Stimulated activated CD8-positive, alpha-beta memory T cell treated with anti-CD3 and anti-CD28 coated beads, Interleukin-2, amount 100 ng/mL, for 1 hour (primary cell): ENCODE measurements at places on chromosomes 11 and 22.

GRCh38 chr11:61002598-61002997 lies 31.1 kb downstream of the CD6 start:
- DNase-seq: no peak

DNA sequence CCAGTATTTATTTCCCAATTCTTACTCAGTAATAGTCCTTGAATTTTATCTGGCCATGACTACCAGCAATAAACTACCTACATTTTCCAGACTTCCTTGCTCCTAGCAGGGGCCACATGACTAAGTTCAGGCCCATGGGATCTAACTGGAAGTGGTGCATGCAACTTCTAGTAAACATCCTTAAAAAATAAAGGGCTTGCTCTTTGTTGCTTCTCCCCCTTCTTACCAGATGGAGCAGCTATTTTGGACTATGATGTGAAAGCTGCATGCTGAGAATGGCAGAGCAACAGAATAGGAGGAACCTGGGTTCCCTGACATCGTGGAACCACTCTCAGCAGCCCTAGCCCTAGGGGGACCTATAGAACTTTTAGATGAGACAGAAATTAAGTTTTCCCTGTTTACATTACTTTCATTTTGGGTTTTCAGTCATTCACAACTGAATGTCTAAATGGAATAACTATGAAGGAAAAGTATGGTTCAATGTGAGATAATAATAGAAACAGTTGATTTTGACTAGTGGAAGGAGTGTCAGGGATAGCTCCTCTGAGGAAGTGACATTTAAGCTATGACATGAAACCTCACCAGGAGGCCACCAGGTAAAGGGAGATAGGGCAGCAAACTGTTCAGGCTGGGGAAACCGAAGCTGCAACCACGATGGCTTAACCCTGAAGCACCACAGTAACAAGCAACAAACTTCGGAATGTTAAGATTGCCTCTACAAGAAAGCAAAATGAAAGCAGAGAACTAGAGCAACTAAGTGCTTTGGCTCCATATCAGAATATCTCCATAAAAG lies 48.9 kb downstream of the PHF21A start:
- DNase-seq: no peak

DNA sequence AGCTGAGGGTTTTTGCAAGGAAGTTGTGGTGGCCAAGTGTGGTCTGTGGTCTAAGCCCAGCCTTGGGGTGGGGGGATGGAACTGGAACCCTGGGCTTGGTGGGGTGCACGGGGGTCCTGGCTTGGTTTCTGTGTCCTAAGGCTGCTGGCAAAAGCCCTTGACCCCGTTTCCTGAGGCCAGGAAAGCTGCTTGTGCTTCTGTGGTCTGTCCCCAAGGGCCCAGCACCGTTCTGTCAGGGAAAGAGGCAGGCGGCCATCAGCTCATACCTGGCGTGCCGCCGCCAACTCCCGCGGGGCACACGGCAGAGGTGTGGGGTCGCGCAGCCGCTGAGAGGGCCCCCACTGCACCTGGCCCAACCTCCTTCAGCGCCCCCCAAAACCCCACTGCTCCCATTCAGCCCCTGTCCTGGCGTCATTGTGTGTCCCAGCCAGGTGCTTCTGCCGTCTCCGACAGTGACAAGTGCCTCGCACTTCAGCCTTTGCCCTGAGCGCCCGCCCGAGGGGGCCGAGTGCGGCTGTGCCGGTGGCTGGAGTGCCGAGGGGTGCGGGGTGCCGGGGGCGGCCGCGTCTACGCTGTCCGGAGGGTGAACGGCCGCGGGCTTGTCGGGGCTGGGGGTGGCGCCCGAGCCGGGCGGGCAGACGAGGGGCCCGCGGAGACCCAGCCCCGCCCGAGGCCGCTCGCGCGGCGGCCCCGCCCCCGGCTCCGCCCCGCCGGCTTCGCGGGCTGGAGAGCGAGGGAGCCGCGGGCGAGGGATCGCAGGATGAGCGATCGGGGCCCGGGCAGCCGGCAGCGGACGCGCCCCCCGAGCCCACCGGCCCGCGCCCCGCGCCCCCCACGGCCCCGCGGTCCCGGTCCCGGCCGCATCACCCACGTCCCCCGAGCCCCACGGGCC lies at the start of gene CNIH2:
Gene CNIH2, plus strand, starts transcription at position 705 of the 892 bp plus-strand sequence. CDS start 282 bp downstream, outside the sequence.
- DNase-seq: peak; percentile 17

- no peak for DNase-seq
These were observed 122.5 kb downstream of the GALNT18 start for GRCh38 chr11:11499300-11499699.

GRCh38 chr11:111526501-111526900 lies 11.9 kb downstream of the HOATZ start:
- no peak for DNase-seq

GRCh38 chr11:117871160-117871559 lies 5.3 kb downstream of the FXYD6 start:
- DNase-seq: no peak

DNA sequence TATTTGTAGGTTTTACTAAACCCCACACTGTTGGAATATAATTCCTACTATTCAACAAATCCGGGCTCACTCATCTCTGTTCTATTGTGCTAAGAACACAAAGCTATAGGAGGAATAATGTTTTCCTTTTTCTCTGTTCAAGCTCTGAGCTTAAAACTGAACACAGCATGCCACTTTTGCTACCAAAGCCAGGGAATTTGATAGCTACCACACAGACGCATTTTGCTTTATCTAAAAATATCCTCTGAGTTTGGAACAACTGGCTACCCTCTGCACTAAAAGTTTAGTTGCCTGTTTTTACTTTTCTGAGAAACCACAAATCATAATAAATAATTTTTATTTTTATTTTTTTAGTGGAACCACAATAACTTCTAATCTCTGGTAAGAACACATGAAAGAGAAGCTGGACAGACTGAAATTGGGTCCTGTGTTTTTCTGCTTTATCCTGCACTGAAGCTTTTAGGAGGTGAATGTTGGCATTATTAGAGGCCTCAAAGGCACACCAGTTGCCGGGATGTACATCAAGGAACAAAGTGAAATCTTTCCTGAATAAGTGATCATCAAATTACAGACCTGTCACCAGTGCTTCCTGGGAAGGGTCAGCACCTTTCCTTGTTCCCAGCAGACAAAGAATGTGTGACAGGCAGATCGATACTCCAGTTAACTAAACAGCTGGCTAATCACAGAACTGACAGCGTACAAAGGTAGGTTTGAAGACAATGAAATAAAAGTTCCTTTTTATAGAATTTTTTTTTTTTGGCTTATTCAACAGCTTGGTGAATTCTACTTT lies 523.2 kb upstream of the TENM4 start:
- DNase-seq: no peak

DNA sequence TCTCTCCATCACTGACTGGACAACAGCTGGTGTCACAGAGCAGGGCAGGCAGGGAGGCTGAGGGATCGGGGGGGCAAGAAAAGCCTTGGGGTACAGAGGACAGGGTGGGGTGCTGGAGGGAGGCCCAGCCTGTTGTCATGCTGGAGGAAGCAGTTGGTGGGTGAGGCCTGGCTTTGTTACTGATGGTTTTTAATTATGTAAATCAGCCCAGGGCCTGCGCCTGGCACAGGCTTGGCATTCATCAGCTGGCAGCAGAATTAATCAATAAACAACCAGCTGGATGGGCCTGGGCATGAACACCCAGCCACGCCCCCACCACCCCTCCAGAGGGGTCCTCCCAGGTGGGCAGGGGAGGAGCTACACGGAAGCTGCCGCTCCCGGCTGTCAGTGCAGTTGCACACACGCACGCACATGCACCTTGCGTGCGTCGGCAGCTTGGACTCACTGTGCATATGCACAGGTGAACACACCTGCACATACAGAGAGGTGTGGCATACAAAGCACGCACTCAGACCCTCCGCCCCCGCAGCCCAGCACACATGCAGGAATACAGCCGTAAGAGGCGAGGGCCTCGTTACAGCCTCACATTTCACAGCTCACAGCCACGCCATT lies 21.3 kb upstream of the ELFN2 start:
- no peak for DNase-seq

GRCh38 chr22:29710922-29711593 lies 8.7 kb upstream of the CABP7 start:
- no peak for DNase-seq

DNA sequence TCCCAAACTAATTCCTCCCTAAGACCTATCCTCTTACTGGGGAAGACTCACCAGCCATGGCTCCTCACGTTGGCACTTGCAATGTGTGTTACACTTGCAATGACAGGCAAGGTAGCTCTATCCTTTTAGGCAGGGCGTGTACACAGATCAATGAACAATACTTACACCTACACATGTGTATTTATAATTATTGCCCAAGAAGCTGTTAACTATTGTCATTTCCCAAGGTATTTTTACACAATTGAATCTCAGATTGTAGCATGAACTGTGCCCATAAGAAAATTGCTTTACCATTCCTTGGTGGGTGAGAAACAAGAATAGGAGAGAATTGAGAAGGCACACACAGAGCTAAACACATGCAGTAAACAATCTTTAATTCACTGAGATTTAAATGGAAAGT lies at the start of gene CARD18:
Gene CARD18, minus strand, starts transcription at position 101 of the 400 bp plus-strand sequence. Its CDS starts 43 bp downstream, at position 58.
- no peak for DNase-seq

- DNase-seq: no peak
These were observed 75.6 kb upstream of the APOA1 start for GRCh38 chr11:116913000-116913399.
